ENCODE measurements at places on chromosomes 7 and 10.
A peak's percentile ranks its signal among the peaks of the same experiment; 100 is the strongest.

GRCh38 chr7:103148131-103148993 lies 537 bp downstream of the NAPEPLD start:
- H3K27me3 ChIP-seq, result no peaks in the 10 kb centered on the region
- H3K4me1 ChIP-seq, result peaks cover 14% of the 10 kb centered on the region
- H3K36me3 ChIP-seq, result no peaks in the 10 kb centered on the region
- peak overlapping the region; percentile 76 for H3K27ac ChIP-seq
- H3K4me3 ChIP-seq, result peak overlapping the region; percentile 97

DNA sequence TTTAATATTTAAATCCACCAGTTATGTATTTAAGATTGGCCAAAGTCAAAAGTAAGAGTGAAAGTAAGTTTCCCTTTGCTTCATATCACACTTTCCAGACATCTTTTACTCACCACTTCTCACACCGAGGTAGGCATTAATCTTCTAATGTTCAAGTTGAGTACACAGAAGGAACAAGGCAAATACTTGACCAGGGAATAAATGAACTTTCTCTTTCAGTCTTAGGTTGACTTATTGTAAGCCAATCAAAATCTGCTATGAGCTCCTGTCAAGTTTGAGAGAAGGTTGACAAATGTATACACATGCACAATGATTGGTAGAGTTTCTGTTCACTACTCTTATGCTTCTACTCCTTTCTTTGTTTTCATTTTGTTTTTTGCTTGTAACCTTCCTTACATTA lies 842.5 kb downstream of the REEP3 start:
- no peaks in the 10 kb centered on the region for H3K36me3 ChIP-seq
- H3K4me3 ChIP-seq, result no peak overlapping the region
- no peak overlapping the region for H3K27ac ChIP-seq

DNA sequence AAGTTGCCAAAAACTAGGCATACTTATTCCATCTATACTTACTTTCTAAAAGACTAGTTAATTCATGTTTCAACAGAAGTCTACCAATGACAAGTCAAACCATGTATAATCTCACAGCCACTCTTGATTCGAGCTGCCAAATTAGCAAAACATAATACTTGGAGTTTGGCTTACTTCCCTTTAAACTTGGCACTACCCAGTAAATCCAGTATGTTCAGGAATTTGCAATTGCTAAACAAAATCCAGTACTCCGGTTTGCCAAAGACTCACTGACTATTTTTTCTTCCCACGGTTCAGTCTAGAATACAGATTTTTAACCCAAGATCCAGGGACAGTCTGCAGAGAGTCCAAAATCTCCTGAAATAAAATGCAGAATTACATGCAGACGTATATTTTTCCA lies 4.6 kb downstream of the OAT start:
- peak overlapping the region; percentile 31 for H3K4me3 ChIP-seq
- H3K27ac ChIP-seq, result peak overlapping the region; percentile 10
- H3K27me3 ChIP-seq, result no peaks in the 10 kb centered on the region
- H3K4me1 ChIP-seq, result peaks cover 59% of the 10 kb centered on the region
- H3K36me3 ChIP-seq, result peaks cover 8% of the 10 kb centered on the region

- no peak overlapping the region for H3K4me3 ChIP-seq
- no peaks in the 10 kb centered on the region for H3K36me3 ChIP-seq
- no peak overlapping the region for H3K27ac ChIP-seq
- H3K27me3 ChIP-seq, result no peaks in the 10 kb centered on the region
- no peaks in the 10 kb centered on the region for H3K4me1 ChIP-seq
Observed at GRCh38 chr7:156155988-156156733, 343.9 kb upstream of the SHH start.

GRCh38 chr7:73909051-73909941 lies 48.3 kb downstream of the TMEM270 start:
- no peak for DNase-seq
- H3K36me3 ChIP-seq, result no peaks in the 10 kb centered on the region
- no peaks in the 10 kb centered on the region for H3K27me3 ChIP-seq
- no peak overlapping the region for H3K4me3 ChIP-seq

- H3K4me3 ChIP-seq, result no peak overlapping the region
- peaks cover 39% of the 10 kb centered on the region for H3K4me1 ChIP-seq
- peak overlapping the region; percentile 85 for H3K27ac ChIP-seq
- DNase-seq, result no peak
Observed at GRCh38 chr10:113473011-113473410, 79.8 kb upstream of the HABP2 start.

DNA sequence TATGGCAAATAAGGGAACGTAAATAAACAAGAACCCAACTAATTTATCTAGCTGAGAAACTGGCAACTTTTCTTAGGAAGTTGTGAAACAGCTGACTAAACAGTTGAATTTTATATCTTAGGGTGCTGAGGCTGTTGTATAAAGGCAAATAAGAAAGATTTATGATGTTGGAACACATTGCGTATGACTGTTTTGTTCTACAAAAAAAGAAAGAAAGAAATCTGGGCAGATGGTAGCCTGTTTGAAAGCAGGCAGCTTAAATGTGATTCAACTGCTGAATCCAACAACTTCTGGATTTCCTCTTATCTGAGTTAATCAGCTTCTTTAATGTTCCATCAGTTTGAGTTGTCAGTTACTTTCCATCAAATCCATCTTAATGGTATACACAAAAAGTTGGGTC lies 214.5 kb downstream of the SNX13 start:
- DNase-seq, result no peak
- no peaks in the 10 kb centered on the region for H3K27me3 ChIP-seq
- no peak overlapping the region for H3K27ac ChIP-seq
- H3K4me1 ChIP-seq, result no peaks in the 10 kb centered on the region

DNA sequence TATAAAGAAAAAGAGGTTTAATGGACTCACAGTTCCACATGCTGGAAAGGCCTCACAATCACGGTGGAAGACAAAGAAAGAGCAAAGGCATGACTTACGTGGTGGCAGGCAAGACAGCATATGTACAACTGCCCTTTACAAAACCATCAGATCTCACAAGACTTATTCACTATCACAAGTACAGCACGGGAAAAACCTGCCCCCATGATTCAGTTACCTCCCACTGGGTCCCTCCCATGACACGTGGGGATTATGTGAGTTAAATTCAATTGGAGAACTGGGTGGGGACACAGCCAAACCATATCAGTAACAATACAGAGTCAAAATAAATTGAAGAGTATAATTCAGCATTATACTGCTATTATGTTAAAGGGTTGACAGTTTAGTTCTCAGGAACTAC lies 37.8 kb downstream of the RNLS start:
- peaks cover 20% of the 10 kb centered on the region for H3K4me1 ChIP-seq
- H3K36me3 ChIP-seq, result no peaks in the 10 kb centered on the region
- H3K27ac ChIP-seq, result no peak overlapping the region
- H3K27me3 ChIP-seq, result no peaks in the 10 kb centered on the region
- no peak for DNase-seq
- no peak overlapping the region for H3K4me3 ChIP-seq

- H3K4me3 ChIP-seq, result peak overlapping the region; percentile 84
- no peak overlapping the region for H3K27ac ChIP-seq
- no peak for DNase-seq
- H3K4me1 ChIP-seq, result peaks cover 8% of the 10 kb centered on the region
Observed at GRCh38 chr7:93231259-93231658, 907 bp upstream of the VPS50 start.

- no peak overlapping the region for H3K4me3 ChIP-seq
- H3K27ac ChIP-seq, result no peak overlapping the region
- H3K36me3 ChIP-seq, result no peaks in the 10 kb centered on the region
- DNase-seq, result no peak
- no peaks in the 10 kb centered on the region for H3K27me3 ChIP-seq
Observed at GRCh38 chr7:39043531-39043930, 65.8 kb downstream of the POU6F2 start.

GRCh38 chr10:49163741-49164140 lies 24.4 kb downstream of the TMEM273 start:
- no peak overlapping the region for H3K27ac ChIP-seq
- no peaks in the 10 kb centered on the region for H3K27me3 ChIP-seq
- no peak overlapping the region for H3K4me3 ChIP-seq
- DNase-seq, result no peak
- no peaks in the 10 kb centered on the region for H3K4me1 ChIP-seq
- H3K36me3 ChIP-seq, result no peaks in the 10 kb centered on the region

Measured in thoracic aorta (tissue), 2 donors.